ENCODE measurements at places on chromosomes 1 and 21.

DNA sequence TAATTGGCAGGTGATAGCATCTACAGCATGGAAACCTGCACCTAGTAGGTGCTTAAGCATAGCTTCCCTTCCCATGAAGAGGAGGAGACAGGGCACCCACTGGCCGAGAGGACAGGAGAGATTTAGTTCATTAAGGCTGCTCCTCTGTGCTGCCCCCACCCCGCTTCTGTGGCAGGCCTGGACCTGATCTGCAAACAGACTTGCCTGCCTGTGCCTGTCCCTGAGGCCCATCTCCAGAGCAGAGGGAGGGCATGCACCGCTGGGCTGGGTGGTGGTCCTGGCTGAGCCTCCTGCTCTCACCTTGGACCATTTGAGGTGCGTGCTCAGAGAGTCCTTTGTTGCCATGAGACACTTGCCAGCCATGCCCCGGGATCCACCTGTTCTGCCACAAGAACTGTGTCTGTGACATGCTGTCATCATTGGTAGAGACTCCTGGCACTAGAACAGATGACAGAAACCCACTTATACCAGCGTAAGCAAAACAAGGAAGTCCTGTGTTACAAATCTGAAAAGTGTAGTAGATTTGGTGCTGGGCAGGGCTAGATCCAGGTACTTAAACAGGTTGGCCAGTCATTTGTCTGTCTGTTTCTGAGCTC, 55.6 kb downstream of the PTPRF start:
- no peak for DNase-seq

DNA sequence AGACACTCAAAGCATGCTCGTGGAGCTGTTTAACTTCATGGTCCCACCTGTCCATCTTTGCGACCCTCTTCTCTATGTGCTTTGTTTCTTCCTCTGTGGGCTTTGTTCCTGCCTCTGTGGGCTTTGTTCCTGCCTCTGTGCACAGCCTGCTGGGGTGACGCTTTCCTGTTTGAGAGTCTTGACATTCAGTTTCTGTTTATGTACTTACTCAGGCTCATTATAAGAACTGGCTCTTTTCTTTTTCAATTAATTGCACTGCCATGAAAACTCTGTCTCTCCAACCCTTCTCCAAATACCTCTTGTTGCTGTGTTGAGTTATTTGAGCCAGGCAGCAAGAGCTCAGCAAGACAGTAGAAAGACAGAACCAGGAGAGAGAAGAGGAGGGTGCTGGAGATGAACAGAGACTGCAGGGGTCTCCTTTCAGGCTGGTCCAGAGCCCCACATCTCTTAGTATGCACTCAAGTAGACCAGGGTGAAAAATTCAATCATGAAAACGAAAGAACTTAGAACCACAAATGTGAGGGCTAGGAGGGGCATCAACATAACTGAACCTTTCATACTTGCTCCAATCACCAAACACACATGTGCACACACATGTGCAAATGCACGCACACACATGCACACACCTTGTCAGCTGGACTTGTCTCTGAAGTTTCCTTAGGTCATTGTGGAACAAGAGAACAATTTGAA, 88.3 kb upstream of the SGIP1 start:
- DNase-seq: peak; percentile 12

DNA sequence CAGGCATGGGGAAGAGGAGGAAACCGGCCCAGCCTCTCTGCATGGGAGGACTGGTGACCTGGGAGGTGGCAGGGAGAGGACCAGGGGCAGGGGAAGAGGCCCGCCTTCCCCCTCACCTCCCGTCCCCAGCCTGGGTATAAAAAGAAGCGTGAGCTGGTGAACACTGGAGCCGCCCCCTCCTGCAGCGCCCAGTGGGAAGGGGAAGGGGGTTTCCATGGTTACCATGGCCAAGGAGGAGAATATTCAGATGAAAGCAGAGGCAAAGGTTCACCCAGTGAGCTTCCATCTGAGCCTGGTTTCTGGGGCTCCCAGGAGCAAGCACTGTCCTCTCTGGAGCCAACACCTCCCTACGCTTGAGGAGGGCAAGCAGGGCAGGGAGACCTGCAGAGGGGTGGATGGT, 54.9 kb downstream of the ACOT7 start:
- no peak for DNase-seq

- DNase-seq: no peak
Measured at GRCh38 chr1:86938450-86938849, 24.0 kb downstream of the HS2ST1 start.

DNA sequence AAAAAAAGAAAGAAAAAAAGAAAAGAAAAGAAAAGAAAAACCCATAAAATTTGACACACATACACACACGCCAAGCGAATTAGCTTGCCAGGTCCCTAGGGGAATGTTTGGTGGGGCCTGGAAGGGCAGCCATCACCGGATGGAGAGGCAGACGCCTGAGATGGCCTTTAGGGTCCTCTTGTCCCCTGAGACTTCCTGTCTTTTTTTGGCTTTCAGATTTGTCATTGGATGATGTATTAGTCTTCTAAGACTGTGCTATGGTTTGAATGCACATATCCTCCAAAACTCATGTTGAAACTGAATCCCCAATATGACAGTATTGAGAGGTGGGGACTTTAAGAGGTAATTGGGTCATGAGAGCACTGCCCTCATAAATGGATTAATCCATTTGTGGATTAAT, 211.8 kb downstream of the TOMM20 start:
- no peak for DNase-seq

GRCh38 chr1:47579809-47580208, 142.0 kb downstream of the FOXD2 start:
- DNase-seq: no peak
